ENCODE measurements at places on chromosomes 4 and X.
A peak's percentile ranks its signal among the peaks of the same experiment; 100 is the strongest.

- no peak for ATAC-seq
These were observed 20.6 kb downstream of the LYAR start for GRCh38 chr4:4269331-4269731.

GRCh38 chrX:13983734-13984133 lies 46.0 kb downstream of the GEMIN8 start:
- ATAC-seq = no peak

DNA sequence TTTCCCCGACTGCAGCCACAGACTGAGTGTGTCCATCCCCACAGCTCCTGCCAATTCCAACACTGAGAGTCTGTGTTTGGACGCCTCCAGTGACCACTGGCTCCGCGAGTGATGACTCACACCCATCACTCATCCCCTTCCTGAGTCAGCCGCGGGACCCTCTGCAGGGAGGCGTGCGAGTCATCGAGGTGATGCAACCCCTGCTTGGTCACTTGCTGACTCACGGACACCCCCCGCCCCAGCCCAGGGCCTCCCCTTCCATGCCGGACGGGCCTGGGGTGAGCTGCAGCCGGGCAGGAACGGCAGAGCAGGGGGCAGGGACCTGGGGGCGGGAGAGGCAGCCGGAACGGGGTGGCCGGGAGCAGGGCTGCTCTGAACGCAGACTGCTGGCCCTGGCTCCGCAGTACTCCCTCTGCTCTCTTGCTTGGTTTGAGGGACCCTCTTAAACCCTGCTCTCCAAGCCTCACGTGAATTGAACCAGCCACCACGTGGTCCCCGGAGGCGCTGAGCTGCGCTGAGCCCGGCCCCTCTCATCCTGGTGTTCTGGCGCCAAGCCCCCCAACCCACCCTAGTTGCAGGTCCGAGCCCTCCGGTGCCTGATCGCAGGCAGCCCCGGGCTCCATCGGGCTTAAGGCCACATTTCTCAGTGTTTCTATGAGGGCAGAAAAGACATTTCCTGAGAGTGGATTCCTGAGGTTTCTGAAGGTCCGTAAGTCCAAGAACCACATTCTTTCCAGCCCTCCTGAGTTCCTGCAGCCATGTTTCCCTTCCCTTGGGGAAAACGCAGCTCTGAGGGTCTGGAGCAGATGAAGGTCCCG lies 32.4 kb downstream of the FGFRL1 start:
- ATAC-seq = peak; percentile 45

- ATAC-seq = no peak
These were observed 419.5 kb upstream of the ATOH1 start for GRCh38 chr4:93409035-93409434.

DNA sequence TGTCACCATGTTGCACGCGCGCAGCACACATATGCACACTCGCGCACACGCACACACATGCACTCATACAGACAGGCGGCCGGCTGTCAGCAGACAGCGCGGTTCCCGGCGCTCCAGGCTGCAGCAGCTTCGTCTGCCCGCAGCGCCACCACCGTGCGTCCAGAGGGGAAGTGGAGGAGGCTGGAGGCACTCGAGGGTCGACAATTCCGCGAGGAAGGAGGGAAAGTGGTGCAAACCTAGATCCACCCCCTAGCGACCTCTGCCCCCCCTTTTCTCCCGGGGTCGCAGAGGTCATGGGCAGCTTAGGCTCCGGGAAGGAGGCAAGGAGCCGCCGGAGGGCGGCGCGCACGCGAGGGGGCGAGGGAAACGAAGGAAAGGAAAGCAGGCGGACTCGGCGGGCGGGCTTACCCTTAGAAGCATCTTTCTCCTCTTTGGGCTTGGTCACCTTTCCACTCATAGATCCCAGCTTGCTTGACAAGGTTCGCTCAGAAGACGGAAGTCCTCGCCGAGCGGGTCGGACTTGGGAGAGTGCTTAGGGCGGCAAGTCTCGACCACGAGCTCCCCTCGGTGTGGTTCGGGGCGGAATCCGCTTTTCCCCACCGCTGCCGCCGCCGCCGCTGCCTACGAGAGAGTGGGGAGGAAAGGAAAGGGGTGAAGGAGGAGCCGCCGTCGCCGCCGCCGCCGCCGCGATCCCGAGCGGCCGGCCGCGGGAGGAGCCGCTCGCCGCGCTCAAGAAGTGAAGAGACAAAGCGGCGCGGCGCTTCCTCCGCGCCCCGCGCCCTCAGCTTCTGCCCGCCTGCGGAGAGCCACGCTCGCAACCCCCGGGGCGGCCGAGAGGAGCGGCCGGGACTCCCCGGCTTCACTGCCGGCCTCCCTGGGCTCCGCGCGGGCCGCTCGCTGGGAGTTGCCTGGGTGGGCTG lies 326.6 kb upstream of the F9 start:
- ATAC-seq = no peak

GRCh38 chrX:70324326-70324725 lies 34.4 kb downstream of the KIF4A start:
- no peak for ATAC-seq

- ATAC-seq = no peak
These were observed 86.8 kb downstream of the GATB start for GRCh38 chr4:151673908-151674520.

GRCh38 chr4:8577046-8577445 lies 3.1 kb upstream of the GPR78 start:
- no peak for ATAC-seq

DNA sequence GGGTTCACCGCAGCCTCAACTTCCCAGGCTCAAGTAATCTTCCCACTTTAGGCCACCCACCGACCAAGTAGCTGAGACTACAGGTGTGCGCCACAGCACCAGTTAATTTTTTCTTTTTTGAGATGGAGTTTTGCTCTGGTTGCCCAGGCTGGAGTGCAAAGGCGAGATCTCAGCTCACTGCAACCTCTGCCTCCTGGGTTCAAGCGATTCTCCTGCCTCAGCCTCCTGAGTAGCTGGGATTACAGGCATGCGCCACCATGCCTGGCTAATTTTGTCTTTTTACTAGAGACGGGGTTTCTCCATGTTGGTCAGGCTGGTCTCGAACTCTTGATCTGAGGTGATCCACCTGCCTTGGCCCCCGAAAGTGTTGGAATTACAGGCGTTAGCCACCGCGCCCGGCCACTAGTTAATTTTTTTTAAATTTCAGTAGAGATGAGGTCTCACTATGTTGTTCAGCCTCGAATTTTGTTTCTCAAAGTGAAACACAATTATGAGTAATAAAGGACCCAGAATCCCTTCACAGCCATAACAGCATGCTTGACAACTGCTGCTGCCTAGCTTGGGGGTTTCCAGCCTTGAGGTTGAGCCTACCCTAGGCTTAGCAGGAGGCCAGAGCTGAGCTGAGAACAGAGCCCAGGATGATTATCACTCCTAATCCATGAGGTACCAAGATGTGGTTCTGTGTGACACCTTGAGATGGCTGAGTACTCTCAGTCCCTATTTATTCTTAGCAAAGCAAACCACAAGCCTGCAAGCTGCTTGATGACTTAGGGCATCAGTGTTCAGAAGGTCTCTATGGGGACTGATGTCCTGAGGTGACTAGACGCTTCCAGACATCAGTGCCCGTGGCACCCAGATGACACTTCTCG lies 41.6 kb upstream of the NKRF start:
- ATAC-seq = peak; percentile 98

DNA sequence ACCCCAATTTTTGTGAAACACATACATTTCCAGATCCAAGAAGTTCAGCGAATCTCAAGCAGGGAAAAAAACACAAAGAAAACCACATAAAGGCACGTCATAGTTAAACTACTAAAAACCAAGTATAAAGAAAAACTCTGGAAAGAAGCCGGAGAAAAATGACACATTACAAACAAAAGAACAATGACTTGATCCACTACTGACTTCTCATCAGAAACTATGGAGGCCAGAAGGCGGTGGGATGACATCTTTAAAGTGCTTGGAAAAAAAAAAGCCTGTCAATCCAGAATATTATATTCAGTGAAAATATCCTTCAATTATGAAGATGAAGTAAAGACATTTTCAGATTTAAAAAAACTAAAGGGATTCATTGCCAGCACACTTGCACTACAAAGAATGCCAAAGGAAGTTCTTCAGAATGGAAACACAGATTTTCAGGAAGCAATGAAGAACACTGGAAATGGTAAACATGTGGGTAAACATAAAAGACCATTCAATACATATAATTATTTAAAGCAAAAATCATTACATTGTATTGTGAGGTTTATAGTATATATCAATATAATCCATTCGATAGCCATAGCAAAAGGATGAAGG lies 32.6 kb upstream of the PPP2R2C start:
- no peak for ATAC-seq

- ATAC-seq = no peak
These were observed 12.3 kb downstream of the MSX1 start for GRCh38 chr4:4871573-4872313.

- ATAC-seq = no peak
These were observed 590.1 kb downstream of the RAB28 start for GRCh38 chr4:12894062-12894461.

DNA sequence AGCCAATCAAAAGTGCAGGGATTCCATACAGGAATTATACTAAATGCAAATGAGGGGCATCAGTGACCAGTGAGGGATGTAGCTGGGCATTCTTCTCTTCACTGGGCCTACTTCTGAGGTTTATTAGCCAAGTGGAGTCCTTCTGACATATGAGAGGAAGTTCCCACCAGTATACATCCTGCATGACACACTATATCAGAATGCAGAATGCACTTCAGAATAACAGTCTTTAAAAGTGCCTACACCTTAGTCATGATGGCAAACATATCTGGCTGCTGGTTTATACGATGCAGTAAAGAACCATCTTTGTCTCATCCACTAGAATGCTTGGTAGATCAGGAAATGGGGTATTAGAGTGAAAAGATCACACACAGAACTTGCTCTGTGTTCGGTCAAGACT lies 180.3 kb upstream of the PPARGC1A start:
- no peak for ATAC-seq

GRCh38 chr4:164012396-164013027 lies 518.0 kb downstream of the TMA16 start:
- no peak for ATAC-seq

DNA sequence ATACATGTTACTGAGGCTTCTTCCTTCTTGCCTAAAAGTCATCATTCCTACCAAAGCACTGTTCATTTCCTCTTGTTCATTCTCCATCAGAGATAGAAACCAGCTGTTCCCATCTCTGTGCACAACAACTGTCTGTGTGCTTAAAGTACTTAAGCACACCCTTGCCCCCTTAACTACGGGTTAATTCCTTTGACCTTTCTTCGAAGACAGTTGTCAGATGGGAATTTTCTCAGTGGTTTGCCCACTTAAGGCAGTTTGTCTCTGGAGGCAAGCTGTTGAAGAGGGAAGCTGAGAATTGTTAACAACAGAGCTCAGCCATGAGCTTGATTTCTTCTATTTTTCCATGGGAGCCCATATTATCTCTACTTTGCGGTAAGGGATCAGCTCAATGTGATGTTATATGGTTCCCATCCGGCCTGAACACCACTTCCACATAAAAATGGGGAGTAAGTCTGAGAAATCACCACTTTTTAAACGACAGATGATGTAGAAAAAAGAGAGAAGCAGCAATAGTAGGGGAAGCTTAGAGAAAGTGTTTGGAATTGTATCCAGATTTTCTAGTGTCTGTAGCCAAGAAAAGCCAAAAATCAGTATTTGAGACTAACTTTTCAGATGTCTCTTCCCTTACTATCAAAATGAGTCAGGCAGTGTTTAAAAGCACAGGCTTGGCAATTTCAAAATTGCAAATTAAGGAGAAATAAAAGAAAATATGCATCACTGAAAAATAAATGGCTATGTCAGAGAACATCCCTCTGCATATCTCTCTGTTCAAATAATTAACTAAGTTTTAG lies 194.4 kb downstream of the SLIT2 start:
- ATAC-seq = no peak

DNA sequence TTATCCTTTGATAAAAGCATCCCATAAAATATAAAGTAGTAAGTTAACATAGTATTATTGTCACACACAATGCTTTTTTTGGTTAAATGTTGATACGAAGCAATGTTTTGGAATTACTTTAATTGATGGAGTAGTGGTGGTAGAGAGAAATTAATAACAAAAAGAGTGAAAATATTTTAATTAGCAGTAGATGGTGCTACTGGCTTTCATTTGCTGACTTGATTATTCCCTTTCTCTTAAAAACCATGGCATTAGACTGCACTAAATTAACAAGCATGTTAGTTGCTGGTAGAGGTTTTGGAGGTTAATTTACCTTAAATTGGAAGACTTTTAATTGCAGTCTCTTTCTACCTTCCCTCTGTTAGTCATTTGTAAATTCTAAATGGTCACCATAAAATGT lies 8.9 kb upstream of the DCK start:
- no peak for ATAC-seq

GRCh38 chr4:24949970-24950369 lies 37.1 kb upstream of the CCDC149 start:
- ATAC-seq = no peak

DNA sequence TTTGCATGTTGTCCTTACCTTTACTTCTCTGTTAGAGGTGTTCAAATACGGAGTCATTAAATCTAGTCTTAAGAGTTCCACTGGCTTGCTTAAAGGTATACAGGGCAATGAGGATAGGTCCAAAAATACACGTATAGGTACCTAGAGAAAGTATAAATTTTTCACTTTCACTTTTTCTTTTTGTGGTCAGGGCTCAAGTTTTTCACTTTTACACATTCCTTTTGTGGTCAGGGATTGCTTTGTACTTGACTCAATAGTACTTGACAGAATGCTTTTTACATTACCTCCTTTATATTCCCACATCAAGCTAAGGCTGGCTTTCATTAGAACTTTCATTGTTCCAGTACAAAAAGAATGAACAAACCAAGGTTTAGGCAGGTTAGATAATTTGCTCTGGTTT lies 21.7 kb downstream of the TMEM184C start:
- ATAC-seq = peak; percentile 51

DNA sequence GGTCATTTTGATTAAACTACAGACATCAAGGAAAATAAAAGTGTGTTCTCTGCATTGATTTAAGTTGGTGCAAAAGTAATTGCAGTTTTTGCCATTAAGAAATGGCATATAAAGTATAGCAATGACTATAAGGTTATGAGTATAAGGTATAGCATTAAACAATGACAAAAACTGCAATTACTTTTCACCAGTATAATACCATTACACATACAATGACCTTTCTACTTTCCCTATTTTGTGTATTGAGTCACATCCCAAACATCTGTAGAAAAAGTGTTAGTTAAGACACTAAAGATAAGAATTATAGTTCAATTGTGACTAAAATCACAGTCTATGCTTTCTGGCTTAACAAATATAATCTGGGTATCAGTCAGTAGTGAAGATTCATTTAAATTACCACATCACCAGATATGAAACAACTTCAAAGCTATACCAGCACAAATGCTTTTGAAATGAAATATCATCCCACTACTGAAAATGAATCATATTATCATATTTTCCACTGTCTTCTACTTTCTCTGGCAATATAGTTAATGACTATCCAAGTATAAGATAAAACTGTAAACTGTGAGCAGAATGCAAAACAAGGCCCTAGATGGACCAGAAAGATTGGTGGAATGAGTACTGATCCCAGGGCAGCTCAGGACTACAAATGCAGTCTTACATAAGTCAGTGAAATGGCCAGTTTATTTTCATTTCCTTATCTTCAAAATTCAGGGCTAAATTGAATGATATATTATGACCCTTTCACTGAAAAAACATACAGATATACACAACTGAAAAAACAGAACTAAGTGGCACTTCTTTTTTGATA lies 241.1 kb downstream of the ANTXR2 start:
- peak; percentile 76 for ATAC-seq
